ENCODE measurements at places on chromosomes 1 and 21.

DNA sequence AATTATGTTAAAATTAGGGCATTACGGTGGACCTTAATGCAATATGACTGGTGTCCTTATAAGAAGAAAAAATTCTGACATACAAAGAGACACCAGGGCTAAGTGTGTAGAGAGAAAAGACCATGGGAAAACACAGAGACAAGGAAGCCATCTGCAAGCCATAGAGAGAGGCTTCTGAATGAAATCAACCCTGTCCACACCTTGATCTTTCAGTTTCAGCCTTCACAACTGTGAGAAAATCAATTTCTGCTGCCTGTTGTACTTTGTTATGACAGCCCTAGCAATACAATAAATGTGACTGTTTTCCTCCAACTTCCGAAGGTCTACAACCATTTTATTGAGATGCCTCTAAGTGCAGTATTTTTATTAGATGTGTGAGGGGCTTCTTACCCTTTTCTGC lies 1407.2 kb downstream of the MRPL39 start:
- no peak for DNase-seq

GRCh38 chr21:43634618-43635017 lies 24.7 kb downstream of the HSF2BP start:
- no peak for DNase-seq

- no peak for DNase-seq
Measured at GRCh38 chr21:34530261-34530660, 18.3 kb upstream of the KCNE1 start.

- DNase-seq = no peak
Measured at GRCh38 chr1:110305900-110306420, 33.2 kb upstream of the RBM15 start.

DNA sequence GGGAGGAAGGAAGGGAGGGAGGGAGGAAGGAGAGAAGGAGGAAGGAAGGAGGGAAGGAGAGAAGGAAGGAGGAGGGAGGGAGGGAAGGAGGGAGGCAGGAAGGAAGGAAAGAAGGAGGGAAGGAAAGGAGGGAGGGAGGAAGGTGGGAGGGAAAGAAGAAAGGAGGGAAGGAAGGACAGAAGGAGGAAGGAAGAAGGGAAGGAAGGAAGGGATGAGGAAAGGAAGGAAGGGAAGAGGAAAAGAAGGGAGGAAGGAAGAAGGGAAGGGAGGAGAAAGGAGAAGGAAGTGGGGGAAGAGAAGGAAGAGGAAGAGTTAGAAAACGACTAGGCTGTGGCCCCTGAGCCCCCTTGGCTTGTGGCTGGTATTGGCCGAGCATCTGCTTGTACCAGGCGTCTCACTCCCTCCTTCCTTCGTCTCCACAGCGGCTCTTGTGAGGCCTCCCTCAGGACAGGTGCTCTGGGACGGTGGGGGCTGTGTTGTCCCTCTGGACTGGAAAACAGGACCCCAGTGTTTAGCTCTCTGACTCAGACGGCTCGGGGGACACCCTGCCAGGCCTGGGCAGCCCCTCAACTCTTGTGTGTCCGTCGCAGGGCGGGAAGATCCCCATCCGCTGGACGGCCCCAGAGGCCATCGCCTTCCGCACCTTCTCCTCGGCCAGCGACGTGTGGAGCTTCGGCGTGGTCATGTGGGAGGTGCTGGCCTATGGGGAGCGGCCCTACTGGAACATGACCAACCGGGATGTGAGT lies 36.2 kb upstream of the C1QA start:
- no peak for DNase-seq

DNA sequence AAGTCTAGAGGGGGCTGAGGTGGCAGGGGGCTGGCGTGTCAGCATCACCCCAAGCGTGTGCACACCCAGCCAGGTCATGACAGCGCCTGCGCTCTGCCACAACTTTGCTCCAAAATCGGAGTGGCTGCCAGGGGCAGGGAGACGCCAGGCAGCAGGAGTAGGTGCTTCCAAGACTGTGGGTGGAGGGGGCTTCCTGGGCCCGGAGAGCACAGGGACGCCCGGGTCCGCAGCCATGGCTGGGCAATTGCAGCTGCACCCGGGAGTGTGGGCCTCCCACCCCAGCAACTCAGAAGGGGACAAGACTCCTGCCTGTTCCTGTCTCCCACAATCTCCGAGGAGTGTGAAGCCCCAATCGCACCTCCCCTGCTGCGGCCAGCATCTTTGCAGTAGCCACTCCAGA lies 53.1 kb upstream of the CYYR1 start:
- DNase-seq = no peak

DNA sequence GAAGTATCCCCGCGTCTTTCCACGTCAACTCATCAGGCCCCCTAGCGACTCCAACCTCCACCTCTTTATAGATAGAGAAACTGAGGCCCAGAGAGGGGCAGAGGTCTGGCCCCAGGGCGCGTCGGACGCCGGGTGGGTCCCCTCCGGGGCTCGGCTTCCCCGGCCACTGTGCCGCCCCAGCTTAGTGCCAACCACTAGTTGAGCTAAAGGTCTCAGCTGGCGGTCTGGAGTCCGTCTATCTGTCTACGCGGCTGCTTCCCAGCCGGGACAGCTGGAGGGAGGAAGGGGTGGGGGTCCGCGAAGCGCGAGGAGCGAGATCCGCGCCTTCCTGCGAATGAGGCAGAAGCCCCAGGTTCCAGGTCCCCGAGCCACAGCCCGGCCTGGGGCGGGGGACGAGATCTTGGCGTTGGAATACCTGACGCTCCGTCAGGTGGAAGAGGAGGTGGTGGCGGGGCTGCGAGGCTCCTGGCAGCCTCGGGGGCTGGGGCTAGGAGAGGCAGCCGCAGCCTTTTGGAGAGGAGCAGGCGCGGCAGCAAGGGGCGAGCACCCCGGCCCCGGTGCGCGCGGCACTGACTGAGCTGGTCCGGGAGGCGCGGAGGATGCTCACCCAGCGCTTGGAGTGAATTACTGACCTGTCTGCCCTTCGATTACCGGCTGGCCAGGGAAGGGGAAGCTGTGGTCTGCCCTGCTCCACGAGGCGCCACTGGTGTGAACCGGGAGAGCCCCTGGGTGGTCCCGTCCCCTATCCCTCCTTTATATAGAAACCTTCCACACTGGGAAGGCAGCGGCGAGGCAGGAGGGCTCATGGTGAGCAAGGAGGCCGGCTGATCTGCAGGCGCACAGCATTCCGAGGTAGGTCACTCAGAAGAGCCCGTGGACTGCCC lies 937 bp downstream of the PODN start:
- no peak for DNase-seq

- DNase-seq = no peak
Measured at GRCh38 chr21:44858291-44858690, 15.2 kb downstream of the PTTG1IP start.

DNA sequence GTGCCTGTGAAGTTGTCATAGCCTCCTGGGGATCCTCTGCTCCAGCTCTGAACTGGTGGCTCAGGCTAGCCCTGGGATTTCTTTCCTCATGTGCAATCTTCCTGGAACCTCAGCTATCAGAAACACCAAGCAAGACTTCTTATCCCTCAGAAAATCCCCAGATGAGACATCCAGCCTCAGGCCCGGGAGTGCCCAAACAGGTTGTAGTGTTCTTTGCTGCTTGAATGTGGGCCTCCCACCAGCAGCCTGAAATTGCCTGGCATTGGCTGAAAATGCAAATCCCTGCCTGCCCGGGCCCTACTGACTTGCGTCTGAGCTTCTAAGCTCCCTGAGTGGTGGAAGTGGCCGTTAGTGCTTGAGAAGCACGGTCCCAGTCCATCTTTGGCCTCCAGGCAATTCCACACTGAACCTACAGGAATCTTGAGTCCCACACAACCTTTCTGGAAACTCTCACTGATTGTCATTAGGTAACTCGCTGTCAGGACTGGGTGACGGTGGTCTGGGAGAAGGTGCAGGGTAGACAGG lies 146.8 kb downstream of the ZBTB18 start:
- no peak for DNase-seq

DNA sequence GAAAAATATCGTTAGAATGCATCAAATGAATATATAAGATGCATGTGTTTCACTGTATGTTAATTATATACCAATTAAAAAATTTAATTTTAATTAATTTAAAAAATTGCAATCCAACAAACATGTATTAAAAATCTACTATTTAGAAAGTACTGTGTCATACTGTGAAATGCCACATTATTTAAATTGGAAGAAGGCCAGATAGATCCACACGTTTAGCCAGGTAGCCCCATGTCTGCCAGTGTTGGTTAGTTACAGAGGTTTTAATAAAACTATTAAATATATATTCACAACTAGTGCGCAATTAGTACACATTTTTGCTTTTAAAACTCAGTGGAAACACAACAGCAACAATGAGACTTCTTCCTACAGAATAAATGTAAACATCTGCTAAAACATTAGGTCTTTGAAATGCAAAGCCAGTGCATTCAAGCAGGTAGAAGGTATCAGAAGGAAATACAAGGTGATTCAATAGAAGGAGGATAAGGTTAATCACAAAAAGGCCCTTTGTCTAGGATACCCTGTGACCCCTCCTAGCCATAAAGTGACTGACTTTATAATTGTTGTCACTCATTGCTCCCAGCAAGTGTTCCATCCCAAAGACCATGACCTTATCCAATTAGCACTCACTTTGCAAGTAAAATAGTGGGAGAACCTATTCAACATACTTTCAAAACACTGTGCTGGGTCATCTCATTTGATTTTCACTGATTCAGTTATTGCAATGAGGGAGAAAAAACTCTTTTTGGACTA lies 211.5 kb downstream of the TTLL7 start:
- DNase-seq = no peak

DNA sequence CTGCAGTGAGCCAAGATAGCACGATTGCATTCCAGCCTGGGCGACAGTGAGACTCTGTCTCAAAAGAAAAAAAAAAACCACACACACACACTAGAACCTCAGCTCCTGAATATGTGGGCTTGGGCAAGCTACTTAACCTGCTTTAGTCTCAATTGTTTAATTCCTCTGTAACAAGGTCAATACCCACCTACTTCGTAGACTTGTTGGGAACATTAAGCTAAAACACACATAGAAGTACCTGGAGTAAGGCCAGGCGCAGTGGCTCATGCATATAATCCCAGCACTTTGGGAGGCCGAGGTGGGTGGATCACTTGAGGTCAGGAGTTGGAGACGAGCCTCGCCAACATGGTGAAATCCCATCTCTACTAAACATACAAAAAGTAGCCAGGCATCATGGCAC lies 77.1 kb downstream of the CLSTN1 start:
- no peak for DNase-seq

GRCh38 chr1:174995916-174996315 lies 3.8 kb upstream of the CACYBP start:
- no peak for DNase-seq

- DNase-seq = no peak
Measured at GRCh38 chr1:208565756-208566440, 321.7 kb upstream of the PLXNA2 start.

DNA sequence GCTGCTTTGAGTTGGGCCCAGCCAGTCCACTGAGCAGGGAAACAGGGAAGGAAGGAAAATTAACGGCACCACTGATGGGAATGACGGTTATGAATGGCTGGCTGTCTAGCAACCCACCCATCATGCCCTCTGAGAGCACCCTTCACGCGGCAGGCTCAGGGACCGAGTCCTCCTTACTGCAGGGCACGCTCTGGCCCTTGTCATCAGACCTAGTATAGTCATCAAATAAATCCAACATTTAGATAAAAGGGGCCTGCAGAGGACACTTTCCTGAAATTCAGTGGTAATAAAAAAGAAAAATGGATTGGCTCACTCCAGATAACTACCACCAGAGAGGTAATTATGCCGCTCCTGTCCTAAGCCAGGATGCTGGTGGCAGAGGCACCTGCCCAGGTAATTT lies 509.4 kb downstream of the MATN1 start:
- DNase-seq = no peak

GRCh38 chr1:11152755-11153154 lies 36.4 kb upstream of the ANGPTL7 start:
- DNase-seq = no peak

- peak; percentile 66 for DNase-seq
Measured at GRCh38 chr1:243596431-243597062, 253.5 kb downstream of the AKT3 start.

- no peak for DNase-seq
Measured at GRCh38 chr1:1431845-1432273, 3.6 kb upstream of the VWA1 start.

DNA sequence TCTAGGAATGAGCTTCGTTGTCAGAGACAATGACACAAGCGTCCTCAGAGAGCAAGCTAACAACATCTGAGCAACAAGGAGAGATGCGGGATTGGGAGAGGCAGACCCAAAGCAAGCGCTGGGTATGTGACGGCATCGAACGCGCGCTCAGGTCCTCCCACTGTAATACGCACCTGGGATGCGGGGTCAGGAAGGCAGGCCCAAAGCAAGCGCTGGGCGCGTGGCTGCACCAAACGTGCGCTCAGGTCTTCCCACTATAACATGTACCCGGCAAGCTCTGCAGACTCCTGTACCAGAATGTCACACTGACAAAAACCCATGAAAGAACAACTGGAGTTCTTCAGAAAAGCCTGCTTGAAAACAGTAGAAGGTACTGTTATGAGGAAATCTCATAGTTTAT lies 653.8 kb downstream of the SMYD3 start:
- DNase-seq = no peak

- DNase-seq = no peak
Measured at GRCh38 chr1:155531624-155532023, 31.0 kb downstream of the ASH1L start.

DNA sequence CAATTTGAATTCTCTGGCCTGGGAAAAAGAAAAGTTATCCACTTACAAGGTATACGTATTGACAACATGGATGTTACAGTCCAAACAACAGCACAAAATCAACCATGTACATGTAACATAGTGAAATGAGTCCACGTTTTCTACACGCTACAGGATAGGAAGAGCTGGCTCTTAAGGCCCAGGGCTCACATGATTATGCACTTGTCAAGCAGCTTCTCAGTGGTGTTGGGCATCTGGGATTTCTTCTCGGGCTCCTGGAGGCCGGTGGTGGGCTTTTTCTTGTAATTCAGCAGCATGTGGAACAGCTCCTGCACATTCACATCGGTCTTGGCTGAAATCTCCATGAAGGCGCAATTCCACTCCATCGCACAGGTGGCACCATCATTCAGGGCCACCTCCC lies 4.0 kb downstream of the DIRAS3 start:
- no peak for DNase-seq

GRCh38 chr1:109385417-109385816 lies 12.3 kb downstream of the SORT1 start:
- DNase-seq = no peak

DNA sequence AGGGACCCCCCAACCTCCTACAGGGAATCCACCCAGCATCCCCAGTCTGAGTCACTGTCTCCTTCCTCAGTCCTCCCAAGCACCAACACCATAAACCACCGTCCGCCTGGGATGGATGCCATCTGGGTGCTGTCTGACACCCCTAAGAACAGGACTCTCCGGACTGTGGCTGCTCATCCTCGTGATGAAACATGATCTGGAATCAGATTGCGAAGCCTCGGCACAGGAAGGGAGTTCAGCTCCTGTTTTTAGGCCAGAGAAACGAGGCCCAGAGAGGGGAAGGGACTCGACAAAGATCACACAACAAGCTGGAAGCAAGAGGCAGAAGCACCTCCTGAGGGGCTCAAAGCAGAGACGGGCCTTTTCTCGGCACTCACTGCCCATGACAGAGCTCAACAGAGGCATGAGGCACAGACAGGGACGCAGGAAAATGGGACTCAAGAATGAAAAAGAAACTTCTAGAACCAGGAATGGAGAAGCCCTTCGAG lies 8.4 kb downstream of the KCNN3 start:
- DNase-seq = no peak

- DNase-seq = no peak
Measured at GRCh38 chr1:209645574-209646452, 6.4 kb downstream of the LAMB3 start.
